LNCaP clone FGC (cell line): ENCODE measurements at places on chromosomes 2 and 18.
A peak's percentile ranks its signal among the peaks of the same experiment; 100 is the strongest.

- DNase-seq = no peak
Observed at GRCh38 chr2:47031909-47032668, 116.5 kb upstream of the MCFD2 start.

DNA sequence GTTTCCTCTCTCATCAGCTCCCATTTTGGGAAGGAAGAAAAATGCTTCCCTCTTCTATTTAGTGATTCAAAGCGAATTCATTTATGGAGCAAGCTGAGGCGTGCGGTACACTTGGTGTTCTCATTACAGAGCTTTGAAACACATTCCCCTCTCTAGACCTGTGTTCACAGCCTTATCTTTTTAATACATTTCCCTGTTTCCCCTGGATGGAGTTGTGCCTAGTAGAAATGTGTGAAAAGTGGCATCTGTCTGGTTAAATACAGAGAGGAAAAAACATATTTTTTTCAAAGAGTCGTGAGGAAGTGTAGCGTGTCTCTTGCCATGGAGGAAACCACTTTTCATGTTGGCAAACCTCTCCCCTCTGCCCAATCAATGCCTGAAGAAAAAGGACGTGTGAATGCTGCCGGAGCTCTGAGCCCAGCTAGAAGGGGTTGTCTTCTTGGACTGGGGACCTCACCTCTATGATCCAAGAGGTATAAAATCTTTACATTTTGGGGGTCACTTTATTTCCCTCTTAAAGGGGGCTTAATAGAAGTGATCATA is 52.4 kb downstream of the DPP4 start:
- no peak for DNase-seq

DNA sequence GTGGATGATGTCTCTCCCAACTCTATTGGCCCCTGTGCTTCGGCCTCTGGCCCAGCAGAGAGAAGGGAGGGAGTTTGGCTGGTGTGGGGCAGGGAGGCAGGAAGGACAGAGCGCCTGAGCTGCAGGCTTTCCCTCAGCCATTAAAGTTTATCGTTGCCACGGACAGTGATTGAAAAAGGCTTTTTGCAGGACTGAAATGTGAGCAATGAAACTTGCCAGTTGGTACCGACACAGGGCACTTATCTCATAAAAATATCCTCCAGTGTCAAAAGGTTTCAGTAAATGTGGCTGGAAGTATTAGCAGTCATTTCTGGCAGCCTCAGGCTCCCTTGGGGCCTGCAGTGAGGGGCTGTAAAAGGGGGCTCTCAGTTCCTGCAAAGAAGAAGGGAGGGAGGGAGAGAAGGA is 169.2 kb downstream of the GLI2 start:
- DNase-seq = no peak

- no peak for DNase-seq
Observed at GRCh38 chr2:39380525-39381150, 56.4 kb downstream of the MAP4K3 start.

GRCh38 chr18:44742718-44743311 is 62.1 kb downstream of the SETBP1 start:
- DNase-seq = no peak

DNA sequence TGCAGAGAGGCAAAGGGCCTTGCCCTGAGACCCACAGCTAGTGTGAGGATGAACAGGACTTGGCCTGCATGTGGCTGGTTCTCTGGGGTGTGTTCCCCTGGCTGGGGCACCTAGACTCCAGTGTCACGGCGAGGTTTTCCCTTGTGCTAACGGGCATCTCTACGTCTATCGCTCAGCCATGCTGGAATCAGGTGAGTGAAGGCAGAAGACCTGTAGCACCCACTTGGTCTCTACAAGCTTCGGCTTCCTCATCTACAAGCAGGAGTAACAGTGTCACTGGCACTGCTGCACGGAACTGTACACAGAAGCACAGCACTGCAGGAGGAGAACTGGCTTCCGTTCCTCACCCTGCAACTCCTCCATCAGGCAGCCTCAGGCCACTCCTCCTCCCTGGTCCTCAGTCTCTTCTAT is 30.6 kb downstream of the HS1BP3 start:
- no peak for DNase-seq

GRCh38 chr2:137220438-137220993 is 455.2 kb downstream of the THSD7B start:
- DNase-seq = no peak

DNA sequence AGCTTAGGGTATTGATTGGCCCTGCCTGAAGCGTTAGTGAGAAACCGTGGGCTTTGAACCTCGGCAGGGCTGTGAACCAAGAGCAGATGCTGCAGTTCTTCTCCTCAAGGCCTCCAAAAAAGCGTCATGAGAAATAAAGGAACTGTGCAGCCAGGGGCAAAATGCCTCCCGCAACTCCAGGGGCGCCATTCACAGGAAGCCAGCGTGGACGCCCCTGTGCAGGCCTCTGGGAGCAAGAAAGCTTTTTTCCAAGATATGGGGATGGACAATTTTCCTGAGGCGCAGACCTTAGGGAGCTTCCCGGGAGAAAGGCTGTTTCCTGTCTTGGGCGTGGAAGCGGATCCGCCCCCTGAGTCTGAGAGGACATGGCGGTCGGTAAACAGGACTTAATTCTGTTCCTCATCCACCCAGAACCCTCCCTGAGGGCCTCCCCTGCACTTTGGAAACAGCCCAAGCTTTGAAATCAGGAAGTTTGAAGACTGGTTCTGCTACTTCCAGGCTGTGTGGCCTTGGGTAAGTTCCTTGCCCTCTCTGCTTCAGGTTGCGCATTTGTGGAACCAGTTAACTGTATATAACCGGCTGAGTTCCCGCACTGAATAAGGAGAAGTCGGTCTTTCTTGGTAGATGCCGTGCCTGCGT is 29.6 kb upstream of the CABLES1 start:
- DNase-seq = no peak

GRCh38 chr2:214203744-214204289 is 207.0 kb upstream of the VWC2L start:
- DNase-seq = no peak

DNA sequence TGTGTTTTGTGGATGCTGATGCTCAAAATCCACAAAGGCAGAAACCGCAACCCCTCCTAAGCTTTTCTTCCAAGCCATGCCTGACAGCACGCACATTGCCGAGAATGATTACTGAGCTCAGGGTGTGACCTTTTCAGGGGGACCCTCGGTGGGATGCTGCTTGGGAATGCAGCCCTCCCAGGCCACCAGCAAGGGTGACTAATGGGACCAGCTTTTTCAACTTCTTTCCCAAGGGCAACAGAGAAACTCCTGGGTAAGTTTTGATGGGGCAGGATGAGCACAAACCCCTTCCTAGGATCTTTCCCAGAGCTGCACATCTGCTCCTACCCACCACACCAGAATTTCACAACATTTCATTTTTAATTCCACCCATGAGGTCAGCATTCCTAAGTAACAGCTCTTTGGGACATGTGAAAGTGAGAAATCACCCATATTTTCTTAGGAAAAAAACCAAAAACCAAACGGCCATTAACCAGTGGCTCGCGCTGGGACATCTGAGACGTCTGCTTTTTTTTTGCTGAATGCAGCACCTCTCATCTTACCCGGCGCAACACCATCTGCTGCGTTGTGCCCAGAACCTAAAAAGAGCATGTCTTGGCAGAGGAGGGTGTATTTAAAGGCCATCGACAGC is 119.0 kb downstream of the ARL4C start:
- DNase-seq = no peak

GRCh38 chr2:11691076-11691660 is 21.2 kb upstream of the NTSR2 start:
- no peak for DNase-seq

DNA sequence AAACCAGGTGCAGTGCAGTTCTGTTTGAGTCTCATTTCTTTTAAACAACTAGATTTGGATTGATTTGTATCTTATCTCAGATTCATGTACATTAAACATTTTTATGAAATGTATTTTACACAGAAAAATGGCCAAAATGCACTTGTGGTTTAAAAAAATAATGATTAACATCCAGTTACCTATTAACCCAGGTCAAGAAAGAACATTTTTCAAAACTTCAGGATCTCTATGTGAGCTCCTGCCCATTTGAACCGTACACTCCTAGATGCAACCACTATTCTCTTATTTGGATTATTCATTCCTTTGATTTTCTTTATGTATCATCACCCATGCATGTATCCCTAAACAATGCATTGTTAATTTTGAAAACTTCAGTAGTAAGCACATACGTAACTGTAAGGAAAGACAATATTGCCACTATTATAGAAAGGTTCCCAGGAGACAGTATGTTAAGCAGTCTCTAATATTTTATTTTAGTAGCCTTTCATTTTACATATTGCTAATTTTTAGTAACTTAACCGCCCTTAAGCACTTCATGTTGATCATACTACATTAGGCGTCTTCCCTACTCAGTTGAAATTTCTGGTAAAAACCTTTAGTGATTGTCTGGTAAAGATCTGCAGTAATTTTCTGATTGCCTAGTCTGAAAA is 22.7 kb downstream of the RNF138 start:
- no peak for DNase-seq

DNA sequence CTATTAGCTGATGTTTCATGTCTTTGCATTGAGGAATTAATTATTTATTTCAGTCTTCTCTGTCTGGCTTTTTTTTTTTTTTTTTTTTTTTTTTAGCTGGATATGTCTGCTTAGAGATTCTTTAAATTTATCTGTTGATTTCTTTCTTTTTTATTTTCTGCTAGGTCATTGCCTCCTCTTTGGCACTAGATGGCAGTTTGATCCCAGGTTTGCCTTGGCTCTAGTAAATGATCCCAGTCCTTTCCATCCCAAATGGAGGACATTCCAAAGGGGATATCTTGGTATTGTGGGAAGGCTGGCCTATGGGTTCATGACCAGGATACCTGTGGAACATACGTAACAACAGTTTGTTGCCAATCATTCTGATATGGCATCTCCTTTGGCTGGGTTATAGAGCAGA is 339.5 kb upstream of the GCFC2 start:
- DNase-seq = no peak

- DNase-seq = no peak
Observed at GRCh38 chr18:56606618-56607017, 31.8 kb downstream of the TXNL1 start.

- DNase-seq = no peak
Observed at GRCh38 chr2:178345951-178346350, 105.0 kb downstream of the PRKRA start.

GRCh38 chr2:22002066-22002465 is 878.3 kb downstream of the TDRD15 start:
- DNase-seq = no peak

DNA sequence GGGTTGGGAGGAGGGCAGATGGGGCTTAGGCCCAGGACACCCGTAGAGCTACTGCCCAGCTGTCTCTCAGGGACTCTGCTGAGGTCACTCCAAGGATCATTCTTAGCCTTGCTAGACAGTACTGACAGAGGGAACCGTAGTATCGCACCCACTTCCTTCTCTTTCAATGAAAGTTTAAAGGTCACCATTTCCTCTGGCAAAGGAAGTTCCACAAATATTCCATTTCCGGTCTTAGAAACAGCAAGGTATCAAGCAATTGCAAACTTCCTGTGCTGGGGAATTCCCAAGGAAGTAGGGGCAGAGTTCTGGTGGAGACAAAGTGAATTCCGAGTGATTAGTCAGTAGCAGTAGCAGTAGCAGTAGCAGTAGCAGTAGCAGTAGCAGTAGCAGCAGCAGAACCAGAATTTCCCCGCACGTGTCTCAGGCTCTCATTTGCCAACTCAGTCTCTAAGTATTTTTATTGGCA is 24.7 kb downstream of the IL1B start:
- no peak for DNase-seq

GRCh38 chr2:69190743-69191404 is 177.9 kb downstream of the ANTXR1 start:
- DNase-seq = no peak

- no peak for DNase-seq
Observed at GRCh38 chr2:124272261-124272841, 247.3 kb downstream of the CNTNAP5 start.

- no peak for DNase-seq
Observed at GRCh38 chr18:3715231-3716080, 265.5 kb downstream of the TGIF1 start.

DNA sequence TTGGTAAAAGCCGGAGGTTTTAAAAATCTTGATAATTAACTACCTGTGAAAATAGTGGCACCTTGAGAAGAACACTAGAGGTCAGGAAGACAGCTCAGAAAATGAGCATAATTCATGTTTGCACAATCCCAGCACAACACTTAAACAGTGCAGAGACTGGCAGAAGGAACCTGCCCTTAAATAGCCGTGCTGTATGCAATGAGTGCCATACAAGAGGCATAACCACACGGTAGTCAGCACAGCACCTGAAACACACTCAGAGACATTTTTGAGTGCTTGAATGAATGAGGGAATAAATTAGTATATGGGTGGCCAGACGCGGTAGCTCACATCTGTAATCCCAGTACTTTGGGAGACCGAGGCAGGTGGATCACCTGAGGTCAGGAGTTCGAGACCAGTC is 164.9 kb downstream of the PAX3 start:
- no peak for DNase-seq

- no peak for DNase-seq
Observed at GRCh38 chr2:128603411-128603924, 284.8 kb upstream of the HS6ST1 start.

- DNase-seq = no peak
Observed at GRCh38 chr2:169961911-169962310, 134.7 kb downstream of the UBR3 start.

GRCh38 chr18:52289392-52289791 is 50.6 kb upstream of the DCC start:
- DNase-seq = no peak

DNA sequence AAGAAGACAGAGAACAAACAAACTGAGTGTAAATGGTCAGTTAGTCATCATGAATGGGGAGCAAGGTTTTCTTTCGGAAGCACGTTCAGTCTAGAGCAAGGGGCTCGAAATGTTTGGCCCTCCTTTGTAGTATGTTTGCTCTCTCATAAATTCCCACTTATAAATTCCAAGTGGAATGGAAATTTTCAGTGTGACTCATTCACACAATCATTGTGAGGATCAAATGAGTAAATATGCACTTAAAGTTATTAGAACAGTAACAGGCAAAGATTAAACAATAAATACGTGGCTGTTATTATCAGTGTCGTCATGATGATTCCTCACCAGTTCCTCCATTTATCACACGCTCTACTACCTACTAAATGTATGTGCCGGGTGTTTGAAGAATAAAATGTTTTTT is 10.5 kb downstream of the CNGA3 start:
- peak; percentile 42 for DNase-seq

DNA sequence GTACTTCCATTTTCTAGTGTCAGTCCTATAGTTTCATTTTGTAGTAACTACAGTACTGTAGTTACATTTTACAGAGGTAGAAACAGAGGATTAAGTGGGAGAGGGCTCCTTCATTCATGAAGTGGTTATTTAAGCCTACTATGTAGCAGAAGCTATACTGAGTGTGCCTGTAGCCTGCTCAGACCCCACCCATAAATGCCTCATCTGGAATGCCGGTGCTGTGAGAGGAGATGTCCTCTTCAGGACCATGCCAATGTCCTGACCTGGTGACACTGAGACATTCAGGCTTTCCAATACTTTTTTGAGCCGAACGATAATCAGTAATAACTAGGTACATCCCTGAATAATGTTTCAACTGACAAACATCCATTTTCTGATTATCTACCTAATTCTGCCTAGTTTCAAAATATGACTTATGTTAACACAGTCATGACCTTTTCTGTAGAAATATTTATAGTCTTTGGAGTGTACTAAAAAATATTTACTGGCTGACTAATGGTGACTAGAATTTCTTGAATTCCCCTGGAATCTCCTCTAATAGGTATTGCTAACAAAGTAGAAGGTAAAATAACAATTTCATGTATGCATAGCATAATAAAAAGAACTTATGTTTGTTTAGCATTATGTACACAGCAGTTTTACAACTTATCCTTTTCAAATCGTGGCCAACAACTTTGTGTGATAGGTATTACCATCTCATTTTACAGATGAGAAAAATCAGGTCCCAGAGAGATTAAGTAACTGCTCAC is 10.2 kb upstream of the ARHGAP28 start:
- DNase-seq = peak; percentile 74
